Islet precursor cell (in vitro differentiated cells): ENCODE measurements at places on chromosomes 16 and 17.

DNA sequence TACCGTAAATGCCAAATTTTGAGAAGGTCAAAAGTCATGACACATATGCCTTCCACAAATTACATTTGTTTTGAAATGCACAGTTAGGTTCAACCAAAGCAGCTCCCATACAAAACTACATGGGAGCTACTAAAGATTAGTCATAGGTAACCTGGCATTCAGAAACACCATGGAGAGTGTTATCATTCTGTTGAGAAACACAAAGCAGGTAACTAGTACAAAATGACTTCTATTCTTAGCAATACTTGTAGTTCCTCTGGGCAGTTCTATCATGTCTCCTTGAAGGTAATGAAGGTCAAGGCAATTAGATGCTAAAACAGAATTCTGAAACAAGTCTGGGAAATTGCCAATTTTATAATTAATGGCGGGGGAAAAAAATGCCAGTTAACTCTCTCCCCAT, 39.4 kb downstream of the KCNJ16 start:
- DNase-seq, result no peak

GRCh38 chr16:84820305-84820684, 510 bp downstream of the CRISPLD2 start:
- DNase-seq, result no peak

- peak; percentile 56 for DNase-seq
Measured at GRCh38 chr16:2518823-2519710, 1.1 kb upstream of the AMDHD2 start.

DNA sequence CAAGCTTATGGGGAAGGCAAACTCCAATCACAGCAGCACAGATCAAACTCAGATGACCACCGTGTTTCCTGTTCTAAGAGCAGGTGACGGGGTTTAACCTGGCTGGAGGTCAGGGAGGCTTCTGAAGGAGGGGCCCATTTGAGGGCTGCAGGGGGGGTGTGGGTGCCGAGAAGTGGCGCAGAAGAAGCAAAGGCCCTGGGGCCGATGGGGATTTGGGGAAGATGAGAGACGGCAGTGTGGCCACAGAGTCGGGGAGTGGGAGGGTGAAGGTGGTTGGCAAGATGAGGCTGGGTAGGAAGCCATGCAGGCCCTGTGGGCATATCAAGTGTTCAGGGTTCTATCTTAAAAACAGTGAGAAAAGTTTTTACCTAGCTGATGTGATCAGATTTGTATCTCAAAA, 122.9 kb downstream of the CLEC16A start:
- no peak for DNase-seq

DNA sequence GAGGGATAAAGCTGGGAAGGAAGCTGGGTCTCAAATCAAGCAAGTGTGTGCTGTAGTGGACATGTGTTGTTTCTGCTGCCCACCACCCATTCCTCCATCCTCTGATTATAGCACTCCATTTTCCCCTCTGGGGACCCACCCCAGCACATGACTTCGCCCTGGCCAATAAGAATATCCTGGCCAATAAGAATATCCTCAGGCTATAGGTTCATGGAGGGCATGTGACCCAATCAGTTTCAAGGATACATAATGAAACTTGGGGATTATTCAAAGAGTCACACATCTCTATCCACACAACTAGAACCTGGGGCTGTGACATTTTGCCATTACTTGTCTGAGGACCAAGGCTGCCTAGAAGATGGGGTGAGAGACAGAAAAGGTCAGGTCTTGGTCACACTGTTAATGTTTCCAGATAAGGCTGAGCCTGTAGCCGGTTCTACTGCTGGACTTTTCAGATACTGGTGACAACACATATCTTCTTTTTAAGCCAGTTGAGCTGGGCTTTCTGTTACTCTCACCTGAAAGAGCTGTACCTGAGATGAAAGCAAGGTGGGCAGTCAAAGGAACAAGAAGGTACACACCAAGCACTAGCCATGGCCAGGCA, 33.7 kb downstream of the MYO18A start:
- DNase-seq, result no peak

DNA sequence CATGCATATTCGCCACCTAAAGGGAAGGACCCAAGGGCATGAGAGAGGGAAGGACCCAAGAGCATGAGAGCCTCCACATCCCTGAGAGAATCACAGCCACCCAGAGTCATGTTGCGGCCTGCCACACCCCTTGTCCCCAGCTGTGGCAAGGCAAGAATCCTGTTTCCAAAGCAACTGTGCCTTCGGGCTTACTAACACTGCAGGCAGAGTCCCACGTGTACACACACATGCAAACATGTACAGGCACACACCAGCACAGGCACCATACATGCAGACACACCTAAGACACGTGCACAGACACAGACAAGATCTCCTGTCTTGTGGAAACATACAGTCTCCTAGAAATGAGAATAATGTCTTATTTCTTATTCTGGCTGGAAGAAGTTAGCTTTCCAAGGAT, 92.4 kb upstream of the CDYL2 start:
- DNase-seq, result no peak

DNA sequence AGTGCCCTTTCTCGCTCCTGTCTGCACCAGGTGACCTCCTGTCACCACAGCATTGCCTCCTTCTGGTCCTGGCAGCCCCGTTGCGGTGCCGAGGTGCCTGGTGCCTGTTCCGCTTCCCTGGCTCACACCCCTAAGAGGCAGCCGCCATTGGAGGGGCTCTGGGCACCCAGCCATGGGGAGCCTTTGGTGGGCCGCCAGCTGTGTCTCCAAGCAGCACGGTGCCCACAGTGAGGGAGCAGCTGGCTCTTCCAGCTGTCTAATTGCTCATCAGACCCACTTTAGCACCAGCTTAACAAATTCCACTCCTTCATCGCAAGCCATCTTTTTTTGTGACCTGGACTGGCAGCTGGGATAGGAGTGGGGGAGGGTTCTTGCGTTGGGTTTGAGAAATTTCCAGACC, 276.1 kb downstream of the SNX29 start:
- DNase-seq, result no peak

GRCh38 chr16:56005958-56006357, 130.8 kb upstream of the CES5A start:
- no peak for DNase-seq

DNA sequence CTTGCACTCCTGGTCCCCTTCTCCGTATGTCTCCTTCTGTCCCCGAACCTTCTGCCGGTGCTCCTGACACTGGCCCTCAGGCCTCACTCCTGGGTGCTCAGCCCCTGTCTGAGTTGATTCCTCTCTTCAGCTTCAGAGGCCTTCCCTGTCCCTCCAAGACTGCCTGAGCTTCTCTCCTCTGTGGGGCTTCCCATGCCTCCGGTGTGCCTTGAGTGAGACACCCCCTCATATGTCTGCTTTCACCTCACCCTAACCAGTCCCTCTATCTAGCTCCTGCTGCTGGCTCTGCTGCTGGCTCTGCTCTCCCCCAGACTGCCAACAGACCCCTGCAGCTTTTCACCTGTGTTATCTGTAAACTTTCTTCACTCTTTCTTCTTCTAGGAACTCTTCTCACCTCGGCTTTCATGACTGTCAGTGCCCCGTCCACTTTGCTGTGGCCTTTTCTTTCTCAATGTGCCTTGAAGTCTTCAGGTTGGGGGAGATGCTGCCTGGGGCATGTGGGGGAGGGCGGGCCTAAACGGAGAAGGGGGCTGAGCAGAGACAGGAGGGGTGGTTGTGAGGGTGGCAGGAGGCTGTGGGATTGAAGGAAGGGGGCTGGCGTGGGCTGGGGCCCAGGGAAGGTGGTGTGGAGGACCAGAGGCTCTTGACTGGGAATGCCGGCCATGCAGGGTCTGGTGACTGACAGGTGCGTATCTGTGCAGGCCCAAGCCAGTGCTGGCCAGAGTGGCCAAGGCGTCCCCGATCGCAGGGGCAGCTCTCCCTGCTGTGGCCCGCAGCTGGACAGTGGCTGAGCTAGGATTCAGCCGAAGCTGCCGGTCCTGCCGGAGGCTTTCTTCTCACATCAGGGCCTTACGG, 81.3 kb downstream of the METRNL start:
- DNase-seq, result peak; percentile 54

DNA sequence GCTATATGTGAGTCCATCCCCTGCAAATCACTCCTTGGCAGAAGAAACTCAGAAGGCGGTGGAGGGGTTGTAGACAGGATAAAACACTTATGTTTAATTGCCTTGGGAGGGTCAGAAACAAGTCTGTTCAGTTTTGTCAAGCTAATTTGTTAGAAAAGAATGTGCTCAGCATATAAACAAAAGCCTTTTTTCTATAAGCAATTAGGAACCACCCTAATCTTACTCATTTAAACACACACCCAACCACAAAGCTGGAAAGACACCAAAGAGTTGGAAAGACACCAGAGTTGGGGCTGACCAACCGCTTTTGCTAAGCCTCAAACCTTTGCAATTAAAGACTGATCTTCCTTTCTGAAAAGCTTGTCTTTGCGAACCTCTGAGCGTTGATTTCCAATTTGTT, 439.2 kb upstream of the ERCC4 start:
- DNase-seq, result no peak

DNA sequence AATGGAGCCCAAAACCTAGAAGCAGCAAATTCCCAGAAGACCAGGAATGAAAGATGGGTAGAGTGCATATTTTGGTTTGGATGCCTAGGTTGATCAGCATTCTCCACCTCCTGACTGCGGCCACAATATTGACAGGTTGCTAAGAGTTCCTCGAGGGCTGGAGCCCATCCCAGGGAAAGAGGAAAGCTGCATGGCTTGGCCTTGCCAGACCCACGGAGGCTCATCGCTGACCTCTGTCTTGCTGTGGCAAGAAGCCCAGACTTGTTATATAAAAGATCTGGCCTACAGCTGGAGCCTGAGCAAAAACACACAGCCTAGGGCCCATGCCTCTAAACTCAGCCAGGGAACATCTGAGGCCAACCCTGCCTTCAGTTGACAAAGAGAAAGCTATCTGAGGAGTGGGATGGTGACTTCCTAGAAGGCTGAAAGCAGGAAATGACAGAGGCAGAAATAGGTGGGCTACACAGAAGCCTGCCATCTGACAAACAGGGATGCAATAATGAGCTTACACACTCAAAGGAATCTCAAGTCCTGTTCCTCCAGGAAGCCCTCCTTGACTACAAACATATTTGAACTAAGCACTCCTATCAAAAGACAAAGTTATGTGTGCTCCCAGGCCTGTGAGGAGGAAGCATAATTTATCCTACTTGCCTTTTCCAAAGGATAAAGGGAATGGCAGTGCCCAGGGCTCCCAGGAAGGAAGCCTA, 22.5 kb upstream of the SLC35B1 start:
- no peak for DNase-seq

- DNase-seq, result no peak
Measured at GRCh38 chr16:4214215-4214621, 27.7 kb downstream of the SRL start.

GRCh38 chr16:72819345-72819744, 228.6 kb downstream of the ZFHX3 start:
- DNase-seq, result peak; percentile 60

DNA sequence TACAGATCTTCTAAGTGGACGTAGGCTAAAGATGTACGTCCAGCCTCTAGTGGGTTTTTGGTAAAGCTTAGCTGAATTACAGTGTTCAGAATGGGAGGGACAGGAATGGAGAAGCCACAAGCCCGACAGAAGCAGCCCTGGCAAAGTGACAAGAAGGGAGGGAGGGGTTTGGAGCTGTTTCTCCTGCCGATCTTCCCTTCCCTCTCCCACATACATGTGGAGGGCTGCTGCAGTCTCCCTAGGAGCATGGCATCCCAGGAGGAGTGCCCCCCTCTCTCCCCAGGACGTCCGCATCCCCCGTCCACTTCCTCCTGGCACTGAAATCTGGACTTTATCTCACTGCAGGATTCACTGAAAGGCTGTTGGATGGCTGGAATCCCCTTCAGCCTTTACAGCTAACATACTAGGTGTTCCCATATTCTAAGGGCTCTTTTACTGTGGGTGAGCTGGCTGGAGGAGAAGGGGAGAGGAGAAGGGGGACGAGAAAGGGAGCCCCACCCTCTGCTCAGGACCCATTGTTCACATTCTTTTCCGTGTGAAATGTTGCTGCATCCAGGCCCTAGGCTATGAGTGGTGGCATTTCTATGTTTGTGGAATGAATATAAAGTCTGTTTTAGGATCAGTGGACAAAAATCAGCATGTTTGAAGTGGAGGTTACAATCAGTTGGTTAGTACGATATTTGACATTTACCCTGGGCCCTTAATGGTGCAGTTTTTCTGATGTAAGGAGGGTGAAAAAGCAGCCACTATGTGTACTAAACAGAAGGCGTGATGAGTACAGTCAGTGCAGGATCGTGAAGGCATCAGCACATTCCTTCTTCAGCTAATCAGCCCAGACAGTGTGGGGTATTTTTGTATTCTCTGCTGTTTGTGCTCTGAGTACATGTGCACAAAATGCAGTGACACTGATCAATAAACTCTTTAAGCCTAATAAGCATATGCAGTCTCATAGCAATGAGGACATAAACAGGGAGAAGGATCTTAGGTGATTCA, 94.6 kb downstream of the SPECC1 start:
- DNase-seq, result no peak

GRCh38 chr16:50280932-50281331, 14.6 kb downstream of the ADCY7 start:
- no peak for DNase-seq

GRCh38 chr17:28711723-28712031, at the start of gene PROCA1:
Gene PROCA1, minus strand, starts transcription at chr17:28711888. Its CDS starts 228 bp downstream, at chr17:28711660.
- no peak for DNase-seq

GRCh38 chr16:70162041-70162451, 11.5 kb upstream of the CLEC18C start:
- no peak for DNase-seq

DNA sequence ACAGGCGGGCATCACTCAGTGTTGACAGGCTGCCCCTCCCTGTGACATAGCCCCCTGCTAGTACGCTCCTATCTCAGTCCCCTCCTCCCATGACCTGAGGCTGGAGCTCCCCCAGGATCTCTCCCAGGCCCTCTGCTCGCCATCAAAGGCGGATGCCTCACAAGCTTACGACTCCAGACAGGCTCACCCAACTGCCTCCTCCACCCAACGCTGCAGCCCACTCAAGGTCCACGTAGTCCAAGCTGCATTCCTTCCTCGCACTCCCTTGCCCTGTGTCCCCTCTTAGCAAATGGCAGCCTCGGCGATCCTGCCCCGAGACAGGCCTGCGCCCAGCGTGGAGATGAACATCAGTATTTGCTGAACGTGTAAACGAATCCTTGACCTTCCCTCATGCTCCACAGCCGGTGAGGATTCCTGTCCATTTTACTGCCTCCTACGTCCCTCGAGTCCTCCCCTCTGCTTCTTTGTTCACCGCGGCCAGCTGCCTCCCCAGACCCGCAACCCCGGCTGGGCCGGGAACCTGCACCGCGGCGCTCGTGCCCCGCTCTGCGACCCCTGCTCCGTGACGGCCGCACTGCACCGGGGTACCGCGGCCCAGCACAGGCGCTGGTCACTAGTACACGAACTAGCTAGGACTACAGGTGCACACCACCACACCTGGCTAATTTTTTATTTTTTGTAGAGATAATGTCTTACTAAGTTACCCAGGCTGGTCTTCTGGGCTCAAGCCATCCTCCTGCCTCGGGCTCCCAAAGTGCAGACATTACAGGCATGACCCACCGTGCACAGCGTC, 838 bp upstream of the TMEM97 start:
- DNase-seq, result peak; percentile 73

DNA sequence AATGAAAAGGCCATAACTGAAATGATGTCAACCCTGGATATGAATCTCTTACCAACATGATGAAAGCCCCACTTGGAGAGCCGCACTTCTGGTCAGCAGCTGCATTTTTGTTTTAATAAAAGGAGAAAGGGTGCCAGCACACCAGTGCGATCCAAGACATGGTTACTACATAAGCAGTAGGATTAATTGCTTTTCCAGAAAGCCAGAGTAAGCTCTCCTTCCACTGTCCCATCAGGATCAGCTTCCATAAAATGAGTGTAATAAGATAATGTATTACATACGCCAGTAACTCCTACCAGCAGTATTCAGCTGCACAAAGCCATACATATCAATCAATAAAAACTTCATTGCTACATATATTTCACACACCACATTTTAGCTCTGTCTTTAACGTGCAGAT, 26.3 kb upstream of the NACA2 start:
- DNase-seq, result no peak
